ENCODE measurements at places on chromosomes 16 and 17.

DNA sequence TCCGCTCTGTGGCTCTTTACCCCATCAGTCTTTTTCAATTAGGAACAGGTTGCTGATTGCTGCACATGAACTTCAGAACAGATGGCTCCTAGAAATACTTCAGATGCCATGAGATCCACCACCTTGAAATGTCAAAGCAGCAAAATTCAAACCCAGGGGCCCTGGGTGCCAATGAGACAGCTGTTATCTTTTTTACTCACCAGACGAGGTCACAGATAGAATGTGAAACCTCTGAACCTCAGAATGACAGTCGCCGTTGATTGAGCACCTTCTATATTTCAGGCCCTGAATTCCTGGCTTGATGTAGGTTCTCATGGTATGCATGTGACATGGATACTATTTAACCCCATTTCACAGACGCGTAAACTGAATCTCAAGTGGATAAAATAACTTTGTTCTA lies 63.0 kb downstream of the MAF start:
- DNase-seq, result no peak

DNA sequence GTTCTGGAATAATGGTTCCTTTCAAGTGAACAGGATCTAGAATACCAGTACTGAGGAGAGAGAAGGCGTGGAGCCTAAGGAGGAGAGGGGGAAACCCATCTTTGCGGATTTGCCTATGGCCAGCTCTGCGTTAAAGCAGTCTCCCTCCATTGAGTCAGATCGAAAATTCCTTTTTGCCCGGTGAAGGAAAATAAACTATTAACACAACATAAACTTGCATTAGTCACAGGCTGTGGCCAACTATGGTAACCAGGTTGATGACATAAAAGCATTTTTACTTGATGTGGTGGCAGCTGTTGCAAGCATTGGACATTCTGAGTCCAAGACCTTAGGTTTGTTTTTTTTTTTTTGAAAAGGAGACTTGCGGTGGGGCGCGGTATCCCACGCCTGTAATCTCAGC lies 8.9 kb downstream of the LDAF1 start:
- DNase-seq, result no peak

- DNase-seq, result no peak
Observed at GRCh38 chr16:54694651-54695050, 236.0 kb upstream of the IRX5 start.

- DNase-seq, result peak; percentile 53
Observed at GRCh38 chr16:50121721-50122445, 31.2 kb upstream of the TENT4B start.

- no peak for DNase-seq
Observed at GRCh38 chr16:50479771-50480170, 68.4 kb upstream of the NKD1 start.

- DNase-seq, result peak; percentile 38
Observed at GRCh38 chr16:80804526-80805383, at the start of gene CDYL2. CDYL2 (minus strand) TSS chr16:80804598; CDS start chr16:80804173, 425 bp downstream.

GRCh38 chr17:81924557-81925532 lies 2.7 kb downstream of the MAFG start:
- no peak for DNase-seq

DNA sequence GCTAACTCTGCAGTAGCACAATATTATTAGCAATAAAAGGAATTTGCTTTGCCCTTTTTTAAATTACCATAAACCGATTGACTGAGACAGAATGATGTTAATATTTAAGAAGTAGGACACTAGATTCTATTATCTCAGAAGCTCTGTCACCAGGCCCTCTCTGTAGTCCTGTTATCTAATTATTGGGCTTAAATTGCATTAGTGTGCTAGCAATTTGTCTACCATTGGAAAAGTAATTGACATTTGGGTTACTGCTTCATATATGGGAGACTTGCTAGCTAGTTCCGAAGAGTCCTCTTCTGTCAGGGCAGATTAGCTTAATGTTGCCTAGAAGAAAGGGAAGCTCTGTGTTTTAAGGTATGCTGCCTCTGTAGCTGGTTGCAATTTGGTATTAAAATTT lies 1107.3 kb upstream of the EEF2KMT start:
- DNase-seq, result no peak

- no peak for DNase-seq
Observed at GRCh38 chr17:77892031-77892430, 66.5 kb upstream of the TNRC6C start.

DNA sequence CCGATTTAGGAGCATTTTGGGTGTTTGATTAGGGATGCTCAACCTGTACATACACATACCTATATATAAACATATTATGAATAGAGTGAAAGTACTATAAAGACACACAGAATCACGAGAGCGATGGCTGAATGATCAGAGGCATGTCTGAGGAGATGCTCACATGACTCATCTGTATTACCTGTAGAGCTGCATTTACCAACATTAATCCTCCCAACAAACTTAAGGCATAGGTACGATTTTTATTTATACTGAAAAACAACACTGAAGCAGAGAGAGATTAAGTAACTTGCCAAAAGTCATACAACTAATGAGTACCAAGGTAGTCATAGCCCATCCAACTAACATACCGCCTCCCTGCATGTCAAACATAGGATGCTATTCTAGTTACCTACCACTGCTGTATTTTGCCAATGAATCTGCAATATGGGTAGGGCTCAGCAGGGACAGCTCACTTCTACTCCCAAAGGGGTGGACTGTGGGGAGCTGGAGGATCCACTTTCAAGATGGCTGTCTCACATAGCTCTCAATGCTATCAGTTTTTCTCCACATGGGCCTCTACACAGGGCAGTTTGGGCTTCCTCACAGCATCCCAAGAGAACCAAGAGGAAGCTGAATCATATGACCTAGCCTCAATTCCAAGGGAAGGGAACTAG lies 7.3 kb downstream of the CYB5D1 start:
- no peak for DNase-seq

DNA sequence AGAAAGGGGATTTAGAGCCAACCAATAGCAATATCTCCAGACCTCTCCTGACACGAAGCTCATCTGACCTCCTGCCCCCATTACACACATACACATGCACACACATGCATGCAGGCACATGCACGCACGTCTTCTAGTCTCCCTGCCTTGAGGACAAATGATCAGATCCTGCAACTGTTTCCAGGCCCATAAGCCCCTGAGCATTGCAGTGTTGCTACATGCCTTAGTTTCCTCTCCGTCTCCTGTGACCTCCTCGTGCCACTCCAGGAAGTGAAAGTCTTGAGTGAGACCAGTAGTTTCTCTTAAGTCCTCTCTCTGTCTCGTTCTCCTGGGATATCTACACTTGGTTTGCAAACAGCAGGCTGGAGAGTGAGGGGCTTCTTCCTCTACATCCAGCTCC lies 8.2 kb downstream of the CIITA start:
- no peak for DNase-seq

DNA sequence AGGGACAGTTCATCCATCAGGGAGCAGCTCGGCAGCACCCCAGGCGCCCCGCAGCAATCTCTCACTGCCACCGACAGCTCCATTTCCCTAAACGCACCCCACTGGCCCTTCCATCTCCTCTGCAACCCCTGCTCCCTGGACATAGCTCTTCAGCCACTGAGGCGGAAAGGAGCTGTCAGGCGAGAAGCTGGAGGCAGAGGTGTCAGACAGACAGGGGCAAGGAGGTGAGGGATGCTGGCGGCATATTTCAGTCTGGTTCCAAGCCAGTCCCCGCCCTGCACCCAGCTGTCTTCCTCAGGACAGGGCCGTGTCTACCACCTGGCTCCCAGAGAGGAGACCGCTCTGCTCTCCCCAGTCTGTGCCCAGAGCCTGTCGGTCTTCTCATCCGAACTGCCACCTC lies 9.7 kb downstream of the ACLY start:
- DNase-seq, result no peak

GRCh38 chr16:14409563-14409962 lies 220.5 kb downstream of the PARN start:
- no peak for DNase-seq

DNA sequence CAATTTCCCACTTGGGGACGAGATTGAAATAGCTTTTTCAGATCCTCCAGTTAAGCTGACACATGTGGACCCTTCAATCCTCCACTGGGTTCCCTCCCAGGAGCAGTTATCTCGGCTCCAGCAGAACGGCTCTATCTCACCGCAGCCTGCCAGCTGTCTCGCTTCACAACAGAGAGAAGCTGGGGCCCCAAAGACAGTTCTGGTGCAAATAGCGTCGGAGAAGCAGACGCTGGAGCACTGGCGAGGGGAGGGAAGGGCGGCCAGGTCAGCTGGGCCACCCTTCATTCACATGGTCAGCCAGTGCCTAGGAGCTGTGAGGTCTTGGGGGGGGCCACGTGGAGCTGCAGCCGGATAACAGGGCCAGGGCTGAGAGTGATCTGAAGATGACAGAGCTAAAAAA lies 141.3 kb upstream of the SDK2 start:
- DNase-seq, result no peak

- no peak for DNase-seq
Observed at GRCh38 chr17:48240562-48241130, 133.1 kb downstream of the SNX11 start.

- no peak for DNase-seq
Observed at GRCh38 chr17:30212750-30213149, 22.7 kb downstream of the SLC6A4 start.

DNA sequence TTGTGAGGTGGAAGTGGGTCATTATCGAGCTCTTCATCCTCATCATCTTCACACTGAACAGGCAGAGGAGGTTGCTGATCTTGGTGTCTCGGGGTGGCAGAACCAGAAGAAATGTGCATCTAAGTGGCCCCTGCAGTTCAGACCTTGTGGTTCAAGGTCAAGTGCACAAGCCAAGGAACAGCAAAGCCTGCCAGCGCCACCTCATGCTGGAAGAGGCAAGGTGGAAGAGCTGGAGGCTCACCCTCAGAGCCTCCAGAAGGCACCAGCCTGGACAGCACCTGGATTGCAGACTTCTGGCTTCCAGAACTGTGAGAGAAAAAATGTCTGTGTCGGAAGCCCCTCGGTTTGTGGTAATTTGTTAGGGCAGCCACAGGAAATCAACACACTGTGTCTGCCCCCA lies 32.7 kb downstream of the IFT140 start:
- peak; percentile 38 for DNase-seq

DNA sequence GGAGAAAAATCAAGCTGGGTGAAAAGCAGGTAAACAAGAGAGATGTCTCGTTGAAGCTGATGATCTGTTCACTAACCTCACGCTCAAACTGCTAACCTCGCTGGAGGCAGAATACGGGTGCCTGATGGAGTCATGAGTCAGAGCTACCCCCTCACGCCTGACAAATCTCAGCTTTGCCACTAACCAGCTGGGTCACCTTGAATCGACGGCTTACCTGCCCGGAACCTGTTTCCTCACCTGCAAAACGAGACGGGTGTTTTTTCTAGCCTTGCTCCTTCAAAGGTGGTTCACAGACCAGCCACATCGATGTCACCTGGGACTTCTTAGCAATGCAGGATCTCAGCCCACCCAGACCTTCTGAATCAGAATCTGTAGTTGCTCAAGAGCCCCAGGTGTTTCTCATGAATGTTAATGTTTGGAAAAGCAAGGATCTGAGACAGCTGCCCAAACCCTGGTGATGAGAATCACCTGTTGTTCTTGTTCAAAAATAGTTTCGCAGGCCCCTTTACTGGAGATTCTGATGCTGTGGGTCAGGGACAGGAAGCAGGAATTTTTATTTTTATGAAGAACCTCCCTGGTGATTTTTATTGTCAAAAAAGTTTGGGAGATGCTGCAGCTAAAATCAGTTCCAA lies 56.9 kb downstream of the MARCHF10 start:
- DNase-seq, result no peak

- no peak for DNase-seq
Observed at GRCh38 chr16:73054125-73054484, 6.2 kb upstream of the ZFHX3 start.

GRCh38 chr17:75460295-75460694 lies 3.9 kb downstream of the TMEM94 start:
- no peak for DNase-seq

DNA sequence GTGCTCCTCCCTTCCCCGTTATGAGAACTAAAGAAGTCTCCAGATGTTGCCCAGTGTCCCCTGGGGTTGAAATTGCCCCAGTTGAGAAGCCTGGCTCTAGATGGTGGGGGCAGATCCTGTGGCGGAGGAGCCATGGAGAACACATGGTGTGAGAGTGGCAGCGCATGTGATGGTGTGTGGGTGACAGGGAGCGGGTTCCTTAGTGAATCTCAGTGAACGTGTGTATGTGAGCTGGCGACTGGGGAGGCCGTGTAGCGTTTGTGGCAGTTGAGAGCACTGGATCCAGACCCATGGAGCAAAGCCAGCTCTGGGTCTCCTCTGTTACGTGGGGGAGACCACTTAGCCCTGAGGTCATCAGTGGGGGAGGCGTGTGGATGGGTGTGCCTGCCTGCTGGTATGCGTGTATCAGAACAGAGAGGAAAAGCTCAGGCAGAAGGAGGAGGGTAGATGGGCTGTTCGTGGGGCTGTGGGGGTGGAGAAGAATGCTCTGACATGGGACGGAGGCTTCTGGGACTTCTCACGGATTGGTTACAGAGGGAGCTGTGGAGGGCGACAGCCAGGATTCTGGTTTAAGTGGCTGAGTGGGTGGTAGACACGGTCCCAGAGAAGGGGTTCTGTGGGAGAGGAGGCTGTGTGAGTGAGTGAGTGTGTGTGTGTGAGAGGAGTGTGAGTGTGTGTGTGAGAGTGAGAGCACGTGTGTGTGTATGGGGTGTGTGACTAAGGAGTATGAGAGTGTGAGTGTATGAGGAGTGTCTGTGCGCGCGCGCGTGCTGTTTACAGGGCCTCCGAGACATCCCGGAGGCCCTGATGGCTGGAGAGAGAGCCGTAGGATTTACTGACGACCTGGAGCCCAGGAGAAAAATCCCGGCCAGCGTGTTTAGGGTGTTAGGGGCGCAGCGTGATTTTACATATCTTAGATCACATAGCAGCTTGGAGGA lies 193.8 kb downstream of the SNX29 start:
- no peak for DNase-seq

GRCh38 chr17:18968345-18968744 lies 16.4 kb downstream of the SLC5A10 start:
- no peak for DNase-seq
